ENCODE measurements at places on chromosomes 4 and X.

- no peak for DNase-seq
Measured at GRCh38 chrX:49287665-49288064, 15.8 kb upstream of the GAGE10 start.

DNA sequence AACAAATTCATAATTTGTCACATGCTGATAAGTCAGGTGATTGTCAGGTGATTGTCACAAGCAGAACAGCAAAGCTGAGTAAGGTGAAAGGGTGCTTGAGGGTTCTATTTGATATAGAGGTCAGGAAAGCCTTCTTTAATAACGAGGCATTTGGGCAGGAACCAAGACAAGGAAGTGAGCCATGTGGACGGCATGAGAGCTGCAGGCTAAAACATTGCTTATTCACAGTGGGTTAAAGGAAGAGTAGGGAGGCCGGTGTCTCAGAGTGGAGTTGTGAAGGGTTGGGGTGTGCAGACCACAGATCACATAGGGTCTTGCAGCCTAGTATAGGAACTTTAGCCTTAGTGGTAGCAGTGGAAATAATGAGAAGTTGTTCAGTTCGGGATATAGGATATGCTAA is 31.3 kb upstream of the CYP2U1 start:
- no peak for DNase-seq

DNA sequence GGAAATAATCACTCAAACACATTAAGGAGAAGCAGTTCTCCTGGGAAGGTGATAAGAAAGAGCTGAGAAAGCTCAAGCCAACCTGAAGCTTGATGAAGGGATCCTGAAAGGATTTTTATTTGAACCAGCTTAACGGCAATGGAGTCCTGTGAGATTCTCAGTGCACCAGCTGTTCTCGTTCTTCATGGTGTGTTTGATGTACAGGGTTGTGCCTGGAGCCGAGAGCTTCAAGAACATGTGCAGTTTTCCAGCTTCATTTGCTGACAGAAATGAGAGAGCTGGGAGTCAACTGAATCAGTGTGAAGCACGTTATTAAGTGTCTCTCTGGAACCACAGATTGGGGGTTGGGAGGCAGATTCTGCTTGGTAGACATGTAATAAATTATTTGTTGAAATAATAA is 115.7 kb downstream of the ANKRD50 start:
- DNase-seq = no peak

DNA sequence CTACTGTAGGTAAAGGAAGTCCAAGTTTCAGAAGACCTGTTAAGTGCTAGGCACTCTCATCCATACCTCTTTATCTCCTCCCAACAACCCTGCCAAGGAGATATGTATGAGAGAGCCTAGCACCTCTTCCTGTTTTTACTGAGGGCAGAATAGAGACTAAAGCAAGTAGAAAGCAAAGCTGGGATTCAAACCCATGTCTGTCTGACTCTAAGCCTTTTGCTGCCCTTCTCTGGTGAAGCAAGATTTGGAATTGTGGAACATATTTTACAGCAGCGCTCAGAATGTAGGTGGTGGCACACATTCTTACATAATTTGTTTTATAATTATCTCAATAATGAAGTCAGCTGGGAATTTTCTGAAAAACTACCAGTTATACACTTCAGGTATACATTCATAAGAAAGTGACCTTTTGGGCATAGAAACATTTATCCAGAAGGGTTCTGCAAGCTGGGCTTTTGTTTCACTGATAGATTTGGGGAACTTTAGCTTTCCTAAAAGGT is 41.7 kb downstream of the SEPTIN11 start:
- no peak for DNase-seq

DNA sequence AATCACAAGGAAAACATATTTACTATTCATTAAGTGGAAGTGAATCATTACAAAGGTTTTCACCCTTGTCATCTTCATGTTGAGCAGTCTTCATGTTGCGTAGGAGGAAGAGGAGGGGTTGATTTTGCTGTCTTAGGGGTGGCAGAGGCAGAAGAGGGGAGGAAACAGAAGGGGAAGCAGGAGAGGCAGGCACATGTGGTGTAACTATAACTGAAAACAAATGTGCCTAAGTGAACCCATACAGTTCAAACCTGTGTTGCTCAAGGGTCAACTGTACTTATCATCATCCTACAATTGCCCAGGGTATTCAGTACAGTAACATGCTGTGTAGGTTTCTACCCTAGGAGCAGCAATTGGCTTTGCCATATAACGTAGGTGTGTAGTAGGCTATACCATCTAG is 47.2 kb downstream of the SYNPO2 start:
- DNase-seq = no peak

DNA sequence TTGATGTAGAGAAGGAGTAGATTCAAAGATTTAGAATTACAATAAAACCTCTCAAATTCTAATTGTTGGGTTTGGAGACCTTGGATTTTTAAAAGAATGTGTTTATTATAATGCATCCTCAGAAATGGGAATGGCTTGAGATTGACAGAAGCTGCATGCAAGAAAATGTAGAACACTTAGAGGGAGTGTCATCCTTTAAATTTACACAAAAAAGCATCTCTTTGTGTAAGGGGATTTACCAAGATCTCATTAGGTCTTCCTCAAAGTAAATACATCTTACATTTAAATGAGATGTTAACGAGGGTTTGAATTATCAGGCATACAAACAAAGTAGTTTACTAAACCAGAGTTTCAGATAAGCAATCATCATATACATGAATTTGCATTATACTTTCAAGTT is 615.0 kb downstream of the FAM133A start:
- DNase-seq = no peak

GRCh38 chr4:70734168-70734954 is 12.6 kb downstream of the RUFY3 start:
- DNase-seq = no peak

- no peak for DNase-seq
Measured at GRCh38 chr4:70280567-70280966, 38.2 kb downstream of the CSN3 start.

- DNase-seq = no peak
Measured at GRCh38 chr4:96342196-96342595, 502.3 kb downstream of the PDHA2 start.

GRCh38 chrX:39456894-39457604 is 640.7 kb downstream of the BCOR start:
- DNase-seq = no peak

GRCh38 chrX:68710870-68711576 is 63.6 kb downstream of the STARD8 start:
- DNase-seq = peak; percentile 34

GRCh38 chr4:54094451-54094850 is 5.5 kb upstream of the GSX2 start:
- DNase-seq = no peak

DNA sequence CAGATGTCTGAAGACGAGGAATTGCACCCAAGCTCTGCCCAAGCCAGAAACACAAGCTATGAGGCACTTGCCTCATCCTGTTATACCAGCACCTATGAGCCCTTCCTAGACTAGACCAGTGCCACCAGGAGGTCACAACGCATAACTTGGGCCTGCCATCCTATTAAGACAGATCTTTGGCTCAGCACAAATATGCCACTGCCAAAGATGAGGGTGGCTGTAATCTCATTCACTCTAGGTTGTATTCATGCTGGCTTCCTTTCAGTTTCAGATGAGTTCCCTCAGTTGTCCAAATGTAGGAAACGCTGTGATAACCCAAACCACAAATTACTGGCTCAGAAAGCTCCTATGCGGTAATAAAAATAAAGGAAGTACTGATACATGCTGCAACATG is 76.5 kb upstream of the CITED1 start:
- DNase-seq = no peak

DNA sequence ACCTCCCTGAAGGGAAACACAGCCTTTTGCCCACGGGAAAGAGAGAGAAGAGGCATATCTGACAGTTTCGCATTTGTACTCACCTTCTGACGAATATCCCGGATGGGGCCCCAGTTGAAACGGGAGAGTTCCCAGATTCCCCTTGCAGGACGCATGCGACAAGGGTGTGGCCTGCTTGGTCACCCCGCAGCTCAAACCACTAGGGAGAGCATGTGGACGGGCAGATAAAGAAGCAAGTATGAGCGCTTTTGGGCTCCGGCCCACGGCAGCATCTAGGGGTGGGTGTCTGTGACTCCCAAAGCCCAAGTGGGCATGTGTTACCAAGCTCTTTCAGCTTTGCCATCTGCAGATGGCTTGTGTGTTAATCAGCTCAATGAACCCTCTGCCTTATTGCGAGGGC is 70.1 kb upstream of the MED14 start:
- DNase-seq = no peak

DNA sequence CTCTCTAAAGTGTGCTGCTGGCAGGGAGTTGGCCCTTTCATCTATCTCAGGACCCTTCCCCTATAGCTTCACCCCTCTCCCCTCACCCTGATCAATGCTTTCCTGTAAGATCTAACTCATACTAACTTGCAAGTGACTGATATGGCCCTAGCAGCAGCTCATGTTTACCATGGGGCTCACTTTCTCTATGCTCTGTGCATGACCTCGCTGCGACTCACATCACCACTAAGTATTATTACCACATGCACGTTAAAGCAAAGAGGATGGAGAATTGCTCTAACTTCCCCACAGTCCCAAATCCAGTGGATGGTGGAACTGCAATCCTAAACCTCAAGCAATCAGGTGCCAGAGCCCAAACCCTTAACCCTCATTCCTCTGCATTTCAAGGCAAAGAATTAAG is 626.6 kb downstream of the MID1IP1 start:
- DNase-seq = no peak

GRCh38 chr4:20087522-20087911 is 164.2 kb upstream of the SLIT2 start:
- DNase-seq = no peak

DNA sequence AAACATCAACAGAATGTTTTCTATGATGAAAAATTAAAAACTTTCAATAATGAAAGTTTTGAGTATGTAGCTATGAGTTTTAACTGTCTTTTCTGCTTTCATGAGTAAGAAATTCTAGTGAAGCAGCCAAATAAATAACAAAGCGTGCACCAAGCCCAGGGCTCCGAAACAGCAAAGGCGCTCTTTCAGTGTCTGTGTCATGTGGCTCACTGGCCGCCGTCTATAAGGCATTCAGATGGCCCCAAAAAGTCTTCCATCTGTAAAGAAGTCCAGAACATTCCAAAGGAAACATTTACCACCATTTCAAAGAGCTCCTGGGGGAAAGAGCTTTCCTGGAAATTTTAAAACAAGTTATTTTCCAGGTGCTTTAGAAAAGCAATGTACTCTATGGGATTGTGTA is 139.9 kb downstream of the AFAP1 start:
- no peak for DNase-seq

DNA sequence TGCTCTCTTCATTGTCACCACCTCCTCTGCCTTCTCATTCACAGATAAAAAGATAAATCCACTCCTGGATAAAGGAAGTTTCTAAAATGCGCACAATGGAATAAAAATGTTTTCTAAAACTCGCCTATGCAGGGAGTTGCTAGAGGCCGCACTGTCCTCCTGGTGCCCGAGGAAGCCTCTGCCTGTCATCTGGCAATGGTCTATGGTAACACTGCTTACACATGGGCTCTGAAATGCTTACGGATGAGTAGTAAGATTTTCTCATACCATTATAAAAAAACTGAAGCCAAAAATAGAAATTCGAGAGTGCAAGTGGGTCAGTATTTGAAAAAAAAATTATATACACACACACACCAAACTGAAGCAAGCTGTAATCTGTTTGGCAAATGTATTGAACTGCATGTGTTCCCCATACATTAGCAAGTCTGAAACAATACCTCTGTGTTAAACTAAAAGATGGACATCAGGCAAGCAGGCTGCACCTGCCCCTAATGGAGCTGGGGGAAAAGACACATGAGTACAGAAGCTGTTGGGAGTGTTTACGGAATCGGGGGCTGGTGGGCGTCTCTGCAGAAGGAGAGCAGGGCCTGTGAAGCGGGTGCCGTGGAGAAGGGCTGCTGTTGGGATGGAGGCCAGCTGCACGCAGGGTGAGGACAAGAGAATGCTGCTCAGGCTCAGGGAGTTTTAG is 103.3 kb upstream of the FAT1 start:
- DNase-seq = no peak
